ENCODE measurements at places on chromosomes 4 and X.

GRCh38 chrX:148647651-148648050 lies 147.2 kb downstream of the AFF2 start:
- no peak for DNase-seq

GRCh38 chrX:24097741-24098260 lies 43.0 kb downstream of the EIF2S3 start:
- no peak for DNase-seq

- DNase-seq: no peak
These were observed 21.1 kb downstream of the HTRA3 start for GRCh38 chr4:8290701-8290970.

GRCh38 chr4:121794505-121795188 lies 6.5 kb upstream of the EXOSC9 start:
- DNase-seq: no peak

GRCh38 chr4:143514497-143514896 lies 995 bp downstream of the SMARCA5 start:
- peak; percentile 48 for DNase-seq

GRCh38 chr4:14386196-14386595 lies 616.1 kb upstream of the CPEB2 start:
- DNase-seq: no peak

DNA sequence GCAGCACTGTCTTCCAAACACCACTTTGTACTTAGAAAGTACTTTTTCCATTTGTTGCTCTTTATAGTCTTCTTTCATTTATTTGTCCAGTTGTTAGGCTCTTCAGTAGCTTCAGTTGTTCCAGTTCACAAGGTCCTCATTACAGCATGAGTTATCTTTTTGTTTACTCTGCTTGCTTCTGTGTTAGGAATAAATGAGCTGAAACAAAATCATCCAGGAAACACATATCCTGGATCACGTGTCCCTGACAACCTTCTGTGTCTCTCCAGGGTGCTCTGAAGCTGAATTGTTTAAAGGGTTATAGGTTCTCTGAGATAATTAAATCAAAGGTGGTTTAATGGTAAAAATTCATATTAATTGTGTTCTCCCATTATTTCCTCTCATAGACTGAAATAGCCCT lies 19.9 kb upstream of the KLHL8 start:
- no peak for DNase-seq

GRCh38 chr4:185955151-185955770 lies 113.7 kb upstream of the TLR3 start:
- no peak for DNase-seq

DNA sequence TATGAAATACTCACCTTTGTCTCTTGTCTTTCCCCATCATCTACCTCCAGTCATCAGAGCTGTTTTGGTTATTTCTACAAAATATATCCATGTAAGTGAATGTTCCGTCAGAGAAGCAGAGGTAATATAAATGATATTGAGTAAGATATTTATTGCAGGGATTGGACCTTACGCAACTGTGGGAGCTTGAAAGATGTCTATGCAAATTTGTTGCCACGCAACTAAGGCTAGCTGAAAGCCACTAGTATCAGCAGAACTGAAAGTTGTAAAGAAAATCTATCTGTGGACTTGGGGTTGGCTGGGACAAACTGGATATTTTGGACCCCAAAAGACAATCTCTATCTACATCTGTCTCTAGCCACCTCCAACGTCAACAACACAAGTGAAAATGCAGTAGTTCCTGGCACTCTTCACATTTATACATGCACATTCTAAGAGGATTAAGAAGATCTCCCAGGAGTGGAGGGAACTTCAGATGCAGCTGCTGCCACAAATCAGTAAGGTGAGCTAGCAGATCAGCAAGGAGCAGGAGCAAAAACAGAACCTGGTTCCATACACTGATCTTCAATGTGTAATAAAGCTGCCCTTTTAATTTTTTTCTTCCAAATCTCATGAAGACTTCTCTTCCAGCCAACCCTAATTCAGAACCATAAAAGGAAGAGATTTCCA lies 8.5 kb upstream of the CCSER1 start:
- no peak for DNase-seq
